Stimulated activated CD4-positive, alpha-beta T cell treated with anti-CD3 and anti-CD28 coated beads, Interleukin-2, amount 100 ng/mL, for 24 hours (primary cell): ENCODE measurements at places on chromosomes 7 and 10.
A peak's percentile ranks its signal among the peaks of the same experiment; 100 is the strongest.

GRCh38 chr7:90655566-90655965, 59.4 kb downstream of the CDK14 start:
- no peak for DNase-seq

DNA sequence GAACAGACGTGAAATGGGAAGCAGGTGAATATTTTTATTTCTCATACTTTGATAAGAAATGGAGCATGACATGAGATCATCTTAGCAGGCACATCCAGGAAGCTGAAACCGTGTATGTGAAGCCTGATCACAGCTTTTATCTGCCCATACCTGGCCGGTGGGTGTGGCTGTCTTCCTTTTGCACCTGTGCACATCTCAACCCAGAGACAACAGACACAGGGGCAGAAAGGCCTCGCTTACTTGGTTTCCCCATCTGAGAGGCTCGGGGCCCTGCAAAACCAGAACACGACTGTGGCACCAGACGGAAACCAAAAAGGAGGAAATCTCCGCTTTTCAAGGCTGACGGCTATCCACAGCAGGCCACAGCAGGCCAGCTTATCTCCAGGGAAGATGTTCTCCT, 116.4 kb downstream of the TCERG1L start:
- no peak for DNase-seq

DNA sequence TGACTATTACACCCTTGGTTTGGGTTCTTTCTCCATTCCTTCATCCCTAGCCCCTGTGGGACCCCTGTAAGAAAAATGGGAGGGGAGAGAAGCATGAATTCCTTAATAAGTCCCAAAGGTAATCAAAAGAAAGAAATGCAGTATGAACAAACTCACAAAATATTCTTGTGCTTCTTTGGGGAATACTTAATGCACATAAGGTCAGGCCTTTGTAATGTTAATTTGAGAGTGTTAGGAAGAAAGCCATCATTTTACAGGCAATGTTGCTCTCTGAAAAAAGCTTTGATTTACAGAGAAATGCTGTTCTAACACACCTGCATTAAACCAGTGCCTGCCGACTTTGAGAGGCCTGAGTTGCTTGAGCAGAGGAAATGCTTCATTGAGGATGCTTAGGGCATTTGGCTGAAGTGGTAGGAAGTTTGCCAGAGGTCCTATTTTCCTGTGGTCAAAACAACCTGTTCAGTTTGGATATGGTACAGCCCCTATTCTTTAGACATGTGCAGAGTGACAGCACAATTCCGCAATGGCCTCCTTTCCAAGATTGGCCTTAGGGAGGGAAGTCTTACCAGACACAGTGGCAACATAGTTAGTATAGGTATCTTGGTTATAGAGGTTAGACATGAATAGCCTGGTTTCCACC, 643.4 kb downstream of the AUTS2 start:
- DNase-seq: no peak

DNA sequence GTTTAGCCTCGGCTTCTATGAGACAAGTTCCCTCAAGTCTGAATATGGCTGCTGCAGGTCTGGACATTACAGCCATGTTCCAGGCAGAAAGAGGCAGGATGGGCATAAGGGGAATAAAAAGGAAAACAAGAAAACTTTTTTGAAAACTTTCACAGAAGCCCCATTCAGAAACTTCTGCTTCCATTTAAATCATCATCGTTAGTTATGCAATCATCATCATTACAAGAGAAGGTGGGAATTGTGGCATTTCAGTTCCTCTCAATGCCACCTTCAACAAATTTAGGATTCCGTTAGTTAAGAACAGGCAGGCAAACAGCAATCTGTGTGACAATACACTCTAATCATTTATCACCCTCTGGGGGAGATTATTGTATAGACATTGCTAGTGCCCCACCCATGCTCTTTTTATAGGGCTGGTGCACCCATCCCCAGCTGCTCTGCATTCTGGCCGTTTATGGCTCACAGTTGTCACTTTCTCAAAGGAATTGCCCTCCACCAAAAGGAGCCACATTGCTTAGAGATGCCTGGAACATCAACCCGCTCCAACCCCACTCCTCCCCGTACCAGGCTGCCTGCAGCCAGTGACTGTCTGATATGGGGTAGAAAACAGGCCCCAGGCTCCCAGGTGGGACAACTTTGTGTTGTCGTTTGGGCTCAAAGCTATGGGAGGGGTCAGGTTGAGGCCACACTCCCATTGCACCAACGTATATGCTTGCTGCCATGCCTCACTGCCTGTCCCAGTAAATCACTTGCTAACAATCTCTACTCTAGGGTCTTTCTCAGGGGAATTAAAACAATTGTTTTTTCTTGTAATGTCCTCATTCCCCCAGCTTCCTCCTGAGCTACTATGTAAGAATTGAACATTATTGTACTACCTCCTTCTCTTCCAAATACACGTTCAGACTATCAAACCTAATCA, 24.2 kb downstream of the ITGB8 start:
- DNase-seq: no peak

DNA sequence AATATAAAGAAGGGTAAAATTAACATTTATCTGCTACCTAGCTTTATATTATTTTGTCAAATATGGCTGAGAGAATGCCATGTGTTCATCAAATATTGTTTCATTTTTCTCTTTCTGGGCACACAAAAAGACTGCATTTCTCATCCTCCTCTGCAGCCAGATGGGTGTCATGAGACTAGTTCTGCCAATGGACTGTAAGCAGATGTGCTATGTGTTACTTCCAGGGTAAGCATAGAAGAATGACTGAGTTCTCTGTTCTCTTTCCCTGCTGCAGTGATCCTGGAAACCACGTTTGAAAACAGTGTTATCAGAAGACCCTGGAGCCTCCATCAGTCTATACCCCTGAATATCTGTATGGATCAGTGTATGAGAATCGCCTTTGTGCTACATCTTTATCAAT, 24.1 kb upstream of the SLK start:
- DNase-seq: no peak

DNA sequence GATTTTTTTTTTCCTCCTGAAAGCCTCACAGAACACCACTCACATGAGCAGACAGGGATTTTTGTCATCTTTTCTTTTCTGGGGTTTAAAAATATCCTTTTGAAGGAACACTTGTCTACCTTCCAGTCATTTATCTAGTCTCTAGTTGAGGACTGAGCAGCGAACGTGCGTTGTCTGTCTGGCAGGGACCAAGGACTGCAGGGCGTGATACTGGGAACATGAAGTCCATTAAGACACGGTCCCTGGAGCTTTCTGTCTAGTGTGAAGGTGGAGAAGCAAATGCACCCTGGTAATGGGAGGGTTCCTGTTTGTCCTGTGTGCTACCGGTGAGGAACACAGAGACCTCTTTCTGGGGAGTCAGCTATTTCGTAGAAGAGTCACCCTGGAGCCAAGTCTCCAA, 207.4 kb downstream of the TMEM178B start:
- DNase-seq: no peak

DNA sequence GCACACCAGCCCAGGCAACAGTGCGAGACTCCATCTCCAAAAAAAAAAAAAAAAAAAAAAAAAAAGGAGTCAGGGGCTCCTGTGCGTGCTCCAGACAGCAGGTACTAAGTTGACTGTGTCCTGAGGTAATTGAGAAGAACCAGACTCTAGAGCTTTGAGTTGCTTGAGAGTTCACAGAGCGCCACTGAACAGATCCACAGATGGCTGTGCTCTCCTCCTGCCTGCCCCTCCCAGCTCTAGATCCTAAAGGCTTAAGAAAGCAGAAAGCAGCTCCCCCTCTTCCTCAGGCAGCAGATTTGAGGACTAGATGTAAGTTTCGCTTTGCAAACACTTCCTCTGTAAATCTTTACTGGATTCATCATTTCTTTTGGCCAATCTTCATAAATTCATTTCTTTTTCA, 38.7 kb downstream of the SHH start:
- no peak for DNase-seq

DNA sequence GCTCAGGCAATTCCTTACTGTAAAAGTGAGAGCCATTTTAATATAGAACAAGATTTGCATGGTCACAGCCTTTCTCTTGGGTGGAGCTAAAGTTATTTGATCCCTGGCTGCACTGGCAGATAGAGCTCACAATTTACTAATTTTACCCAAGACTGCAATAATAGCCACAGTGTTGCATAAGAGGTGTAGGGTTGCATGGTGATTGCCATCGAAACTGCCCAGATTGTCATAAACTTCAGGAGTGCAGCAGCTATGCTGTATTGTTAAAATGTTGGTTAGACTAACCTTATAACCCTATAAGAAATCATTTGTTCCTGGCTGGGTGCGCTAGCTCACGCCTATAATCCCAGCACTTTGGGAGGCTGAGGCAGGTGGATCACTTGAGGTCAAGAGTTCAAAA, 50.0 kb downstream of the VCL start:
- no peak for DNase-seq

DNA sequence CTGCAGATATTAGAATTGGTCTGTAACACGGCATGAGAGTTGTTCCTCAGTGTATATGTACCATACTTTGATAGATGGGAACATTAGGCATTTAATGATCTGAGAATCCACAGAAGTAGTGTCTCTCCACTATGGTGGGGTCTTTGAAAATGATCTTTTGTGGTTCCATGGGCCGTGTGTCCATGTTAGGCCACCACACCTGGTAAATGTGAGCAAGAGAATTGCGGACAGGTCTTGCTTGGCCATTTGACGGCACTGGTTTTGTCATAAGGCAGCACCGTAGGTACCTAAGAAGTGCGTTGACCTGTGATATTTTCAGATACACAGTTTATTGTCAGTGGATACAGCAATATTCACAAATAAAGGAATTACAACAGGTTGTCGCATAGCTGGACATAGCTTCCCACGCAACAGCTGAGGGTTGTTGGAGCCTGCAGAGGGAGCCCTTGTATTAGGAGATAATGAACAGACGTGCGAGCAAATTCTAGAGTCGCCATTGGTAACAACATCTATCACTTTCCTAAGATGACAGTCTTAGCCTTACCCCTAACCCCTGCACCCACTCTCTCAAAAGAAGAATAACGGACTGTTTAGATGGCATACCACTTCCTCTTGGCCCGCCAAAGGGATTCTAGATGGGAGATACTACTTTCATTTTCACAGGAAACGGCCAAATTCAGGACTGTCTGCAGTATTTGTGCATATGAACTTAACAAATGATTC, 111.4 kb downstream of the COL28A1 start:
- peak; percentile 35 for DNase-seq

- no peak for DNase-seq
Measured at GRCh38 chr10:73646598-73647041, 5.3 kb upstream of the MYOZ1 start.

DNA sequence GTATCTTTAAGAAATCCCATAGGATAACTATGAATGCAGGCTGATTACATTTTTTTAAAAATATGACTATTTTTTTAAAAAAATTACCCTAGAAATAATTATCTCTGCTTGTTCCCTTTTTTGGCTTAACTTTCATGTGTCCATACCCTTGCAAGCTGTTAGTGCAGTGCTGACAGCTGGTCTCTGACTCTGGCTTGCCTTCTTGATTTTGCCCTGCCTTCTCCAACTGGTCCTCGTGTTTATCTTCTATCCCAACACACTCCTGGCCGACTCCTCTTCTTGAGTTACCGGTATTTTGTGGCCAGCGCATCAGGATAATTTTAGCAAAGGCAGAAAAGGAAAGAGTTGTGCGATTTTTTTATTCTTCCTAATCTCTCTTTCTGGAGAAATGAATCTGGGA, 111.7 kb upstream of the STARD3NL start:
- no peak for DNase-seq

GRCh38 chr10:61411706-61412105, 41.5 kb downstream of the TMEM26 start:
- DNase-seq: no peak

- peak; percentile 22 for DNase-seq
Measured at GRCh38 chr7:54788664-54789063, 29.7 kb upstream of the SEC61G start.
